ENCODE measurements at places on chromosomes 12 and 14.

DNA sequence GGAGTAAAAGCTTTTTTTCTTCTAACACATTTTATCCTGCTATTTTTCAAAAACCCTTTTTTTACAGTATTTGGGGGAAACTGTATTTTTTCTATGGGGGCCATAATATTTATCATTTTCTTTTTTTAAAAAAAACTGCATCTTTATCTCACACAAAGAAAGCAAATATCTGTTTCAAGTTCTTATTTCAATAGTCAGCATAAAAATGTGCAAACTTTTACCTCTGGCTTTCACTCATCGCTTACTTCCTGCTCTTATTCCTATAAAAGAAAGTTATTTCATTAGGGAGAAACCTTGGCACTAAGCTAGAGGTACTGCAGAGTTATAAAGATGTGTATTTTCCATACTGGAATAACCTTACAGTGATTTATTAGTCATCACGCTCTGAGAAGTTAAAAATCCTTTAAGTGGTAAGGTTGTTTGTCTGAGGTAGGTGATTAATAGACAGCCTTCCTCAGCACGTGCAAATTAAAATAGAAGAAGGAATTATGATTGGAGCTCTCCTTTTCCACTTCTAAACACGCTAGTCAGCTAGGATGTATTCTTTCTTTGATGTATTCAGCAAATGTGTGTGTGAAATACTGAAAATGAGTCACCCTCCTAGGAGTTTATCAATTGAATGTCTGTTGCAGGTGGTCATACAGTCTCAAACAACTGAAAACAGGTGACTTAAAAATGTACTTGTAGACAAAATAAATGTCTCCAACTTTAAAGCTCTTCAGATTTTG lies 461.0 kb downstream of the GXYLT1 start:
- DNase-seq: no peak

DNA sequence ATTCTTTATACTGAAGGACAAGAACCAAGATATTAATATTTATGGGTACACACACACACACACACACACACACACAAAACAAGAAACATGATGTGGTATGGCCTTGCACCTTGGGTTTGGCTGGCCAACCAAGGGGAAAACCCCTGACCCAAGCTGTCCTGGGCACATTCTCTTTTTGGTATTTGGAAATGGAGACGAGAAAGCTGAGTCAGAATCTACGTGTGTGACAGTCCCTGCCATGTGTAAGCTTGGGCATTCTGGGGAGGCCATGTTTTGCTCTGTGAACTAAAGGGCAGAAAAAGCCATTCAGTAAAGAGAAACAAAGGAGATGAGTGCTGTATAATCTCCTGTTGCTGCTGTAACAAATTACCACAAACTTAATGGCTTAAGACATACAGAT lies 35.6 kb downstream of the PTGER2 start:
- no peak for DNase-seq

DNA sequence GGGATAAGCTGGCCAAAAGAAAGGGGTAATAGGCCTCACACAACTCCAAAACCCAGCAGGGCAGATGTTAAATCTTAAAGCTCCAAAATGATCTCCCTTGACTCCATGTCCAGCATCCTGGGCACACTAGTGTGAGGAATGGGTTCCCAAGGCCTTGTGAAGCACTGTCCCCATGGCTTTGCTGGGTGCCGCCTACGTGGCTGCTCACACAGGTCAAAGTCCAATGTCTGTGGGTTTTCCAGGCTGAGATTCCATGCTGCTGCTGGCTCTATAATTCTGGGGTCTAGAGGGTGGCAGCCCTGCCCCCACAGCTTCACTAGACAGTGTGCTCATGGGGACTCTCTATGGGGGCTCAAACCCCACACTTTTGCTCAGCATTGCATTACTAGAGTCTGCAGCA lies 145.3 kb upstream of the GRIN2B start:
- no peak for DNase-seq

- DNase-seq: no peak
Observed at GRCh38 chr12:44019118-44019517, 183.2 kb downstream of the TMEM117 start.

DNA sequence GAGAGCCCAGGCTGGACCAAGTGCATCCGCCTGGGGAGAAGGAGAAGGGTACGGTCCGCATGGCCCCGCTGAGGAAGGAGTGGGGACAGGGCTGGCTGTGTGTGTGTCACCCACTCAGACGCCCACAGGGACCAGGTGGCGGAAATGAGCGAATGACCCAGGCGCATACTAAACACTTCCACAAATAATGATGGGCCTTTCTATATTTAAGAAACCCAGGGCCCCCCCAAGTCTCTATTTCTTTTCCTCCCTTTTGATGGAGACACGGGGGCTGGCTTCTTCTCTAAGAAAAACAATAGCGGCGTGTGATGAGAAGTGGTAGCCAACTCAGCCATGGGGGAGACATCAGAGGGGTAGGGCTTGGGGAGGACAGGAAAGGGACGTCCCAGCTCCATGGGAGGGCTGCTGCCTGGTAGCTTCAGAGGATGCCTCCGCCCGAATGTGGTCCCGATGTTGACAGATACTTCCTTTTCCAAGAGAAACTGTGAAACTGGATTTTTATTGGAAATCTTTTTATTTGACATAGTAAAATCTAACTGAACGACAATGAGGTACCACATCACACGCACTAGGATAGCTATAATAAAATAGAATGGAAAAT lies 6.3 kb upstream of the MAP1LC3B2 start:
- no peak for DNase-seq

- no peak for DNase-seq
Observed at GRCh38 chr12:130982565-130983225, 29.0 kb downstream of the ADGRD1 start.

DNA sequence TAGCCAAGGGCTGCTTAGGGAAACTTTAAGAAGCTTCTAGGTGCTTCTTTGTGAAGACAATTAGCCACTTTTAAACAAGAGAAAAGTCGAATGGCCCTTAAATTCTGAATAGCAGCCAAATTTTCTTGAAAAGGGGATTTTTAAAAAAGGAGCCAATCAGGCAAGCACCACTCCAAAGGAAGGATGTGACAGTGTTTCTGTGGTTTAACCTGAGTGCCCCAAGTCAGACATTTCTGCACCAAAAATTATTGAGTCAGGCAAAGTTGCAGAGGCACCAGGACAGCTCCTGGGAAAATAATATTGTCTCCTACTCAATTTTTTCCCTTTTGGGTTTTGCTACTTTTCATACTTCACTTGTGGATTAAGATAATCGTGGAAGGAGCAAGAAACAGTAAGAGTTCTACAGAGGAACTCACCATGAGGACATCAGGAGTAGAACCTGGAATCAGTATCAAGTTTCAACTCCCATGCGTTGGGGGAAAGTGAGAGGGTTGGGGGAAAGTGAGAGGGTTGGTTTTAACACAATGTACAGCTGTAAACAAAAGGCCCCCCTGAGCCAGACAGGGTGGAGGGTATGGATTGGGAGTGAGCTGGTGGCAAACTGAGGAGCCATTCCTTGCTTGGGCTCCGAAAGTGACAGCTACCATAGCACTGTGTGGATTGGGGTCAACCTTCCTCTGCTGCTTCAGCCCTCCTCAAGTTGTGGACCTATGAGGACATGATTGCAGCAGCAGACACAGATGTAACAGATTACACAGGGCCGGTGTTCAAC lies 90.8 kb downstream of the SLC38A1 start:
- DNase-seq: no peak

GRCh38 chr14:23115039-23115731 lies 3.9 kb downstream of the CEBPE start:
- DNase-seq: no peak

DNA sequence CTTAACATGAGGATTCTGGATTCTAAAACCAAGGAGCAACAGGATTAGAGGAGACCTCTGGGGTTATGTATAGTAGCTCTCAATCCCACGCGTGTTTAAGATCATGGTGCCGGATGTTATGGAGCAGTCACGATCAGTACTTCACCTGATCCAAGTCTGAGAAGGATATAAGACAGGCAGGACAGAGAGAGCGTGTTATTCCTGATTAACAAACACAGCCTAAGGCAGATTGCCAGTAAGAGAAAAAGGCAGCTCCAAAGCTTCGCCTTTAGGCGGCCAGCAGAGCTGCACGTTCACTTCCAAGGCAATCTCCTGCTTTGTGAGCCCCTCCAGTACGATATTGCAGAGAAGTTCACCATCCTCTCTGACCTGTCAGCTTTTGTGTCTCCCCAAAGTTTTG lies 5.5 kb downstream of the SETD3 start:
- DNase-seq: no peak

GRCh38 chr12:5840944-5841343 lies 104.1 kb downstream of the ANO2 start:
- DNase-seq: no peak

DNA sequence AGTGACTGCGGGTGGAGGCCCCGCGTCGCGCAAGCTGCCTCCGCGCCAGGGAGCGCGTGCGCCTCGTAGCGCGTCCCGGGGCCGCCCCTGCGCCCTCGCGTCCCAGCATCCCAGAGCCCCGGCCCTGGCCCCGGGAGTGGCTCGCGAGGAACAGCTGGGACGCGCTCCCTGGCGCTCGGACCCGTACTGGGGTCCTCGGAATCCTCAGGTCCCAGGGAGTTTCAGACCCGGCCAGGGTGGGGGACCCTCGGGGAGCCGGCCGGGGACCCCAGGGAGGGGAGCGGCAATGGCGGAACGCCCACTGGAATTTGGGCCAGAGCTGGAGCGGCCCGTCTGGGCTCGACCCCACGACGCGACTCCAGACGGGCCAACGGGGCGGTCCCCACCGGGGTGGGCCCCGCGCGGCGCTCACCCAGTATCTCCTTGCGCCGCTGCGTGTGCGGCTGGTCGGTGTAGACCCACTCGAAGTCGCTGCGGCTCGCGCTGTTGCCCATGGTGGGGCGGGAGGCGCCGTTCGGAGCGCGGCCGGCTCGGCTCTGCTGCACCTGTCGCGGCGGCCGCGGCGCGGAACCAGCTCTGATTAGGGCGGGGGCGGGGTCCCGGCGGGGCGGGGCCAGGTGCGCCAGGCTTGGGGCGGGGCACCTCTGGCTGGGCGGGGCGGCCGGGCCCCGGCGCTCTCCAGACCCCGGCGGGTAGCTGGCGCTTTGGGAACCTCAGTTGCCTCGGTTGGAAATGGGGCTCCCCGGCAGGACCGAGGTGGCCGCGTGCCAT lies at the start of gene DEGS2:
DEGS2 (minus strand) TSS at position 552 of the 771 bp plus-strand sequence; CDS start at position 494, 58 bp downstream.
- no peak for DNase-seq

GRCh38 chr14:61570549-61571290 lies 124.6 kb upstream of the HIF1A start:
- DNase-seq: no peak

DNA sequence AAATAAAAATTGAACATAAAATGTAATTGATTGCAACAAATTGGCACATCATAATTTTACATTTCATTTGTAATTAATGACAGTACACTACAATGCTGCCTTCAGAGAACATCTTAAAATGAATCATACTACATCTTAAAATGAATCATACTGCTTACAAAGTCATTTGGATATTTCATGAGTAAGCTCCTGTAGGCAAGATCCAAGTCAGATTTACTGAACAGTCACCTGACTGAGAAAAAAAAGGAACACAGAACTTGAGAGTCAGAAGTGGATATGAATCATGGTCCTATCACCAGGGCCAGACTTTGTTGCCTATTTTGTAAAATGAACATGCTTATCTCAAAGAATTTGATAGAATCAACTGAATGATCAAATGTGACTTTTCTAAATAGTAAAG lies 32.7 kb upstream of the FBLN5 start:
- no peak for DNase-seq

- no peak for DNase-seq
Observed at GRCh38 chr12:79415746-79416435, 274.9 kb downstream of the PAWR start.

DNA sequence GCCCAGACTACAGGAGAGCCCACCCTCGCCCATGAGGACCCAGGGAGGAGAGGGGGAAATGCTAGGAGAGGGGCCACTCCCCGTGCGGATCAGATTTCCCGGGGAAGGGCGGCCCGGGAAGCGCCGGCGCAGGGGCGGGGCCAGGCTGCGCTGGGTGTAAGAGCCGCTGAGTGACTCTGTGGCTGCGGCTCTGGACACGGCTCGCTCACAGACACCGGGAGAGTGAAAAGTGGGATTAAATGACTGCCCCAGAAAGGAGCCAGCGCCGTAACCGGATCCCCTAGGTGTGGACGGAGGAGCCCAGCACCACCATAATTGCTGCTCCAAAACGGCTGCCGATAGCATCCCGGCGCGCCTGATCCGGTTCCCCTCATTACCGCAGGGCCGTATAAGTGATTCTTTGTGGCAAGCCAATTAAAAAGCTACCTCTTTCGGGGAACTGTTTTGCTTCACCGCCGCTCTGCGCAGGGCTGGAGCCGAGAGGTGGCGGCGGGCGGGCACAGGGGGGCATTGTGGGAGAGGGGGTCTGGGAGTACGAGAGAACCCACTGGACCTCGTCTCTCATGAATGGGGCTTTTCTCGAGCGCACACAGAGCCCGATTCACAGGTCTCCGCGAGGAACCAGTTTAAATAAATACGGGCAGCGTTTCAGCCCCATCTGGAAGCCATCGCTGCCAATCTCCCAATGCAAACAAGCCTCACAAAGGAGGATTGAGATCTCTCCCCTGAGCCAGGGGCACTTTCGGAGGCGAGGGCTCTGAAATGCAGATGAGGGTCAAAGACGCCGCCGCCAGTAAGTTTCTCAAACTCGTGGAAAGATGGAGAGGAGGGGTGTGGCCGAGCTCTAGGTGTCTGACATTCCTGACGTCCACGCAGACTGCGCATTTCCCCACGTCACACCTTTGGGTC lies 2.5 kb downstream of the COL2A1 start:
- no peak for DNase-seq

DNA sequence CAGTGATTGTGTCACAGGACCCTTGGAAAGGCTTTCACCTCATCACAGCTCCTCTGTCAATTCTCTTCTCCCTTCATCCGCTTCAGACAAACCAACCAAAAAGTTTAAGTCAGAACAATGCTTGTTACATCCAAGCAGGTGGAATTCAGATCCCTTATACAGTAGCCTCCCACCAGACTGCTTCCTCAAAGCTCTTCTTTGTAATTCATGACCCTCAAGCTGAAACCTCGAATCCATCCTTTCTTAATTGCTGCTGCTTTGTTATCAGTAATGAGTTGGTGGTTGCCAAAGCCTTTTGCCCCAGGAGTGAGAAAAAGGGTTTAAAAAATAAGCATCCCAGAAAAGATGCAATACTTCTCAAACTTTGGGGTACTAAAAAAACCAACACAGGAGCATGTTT lies 9.5 kb downstream of the BEST3 start:
- DNase-seq: no peak

GRCh38 chr12:57554453-57554852 lies 4.6 kb downstream of the KIF5A start:
- DNase-seq: no peak

DNA sequence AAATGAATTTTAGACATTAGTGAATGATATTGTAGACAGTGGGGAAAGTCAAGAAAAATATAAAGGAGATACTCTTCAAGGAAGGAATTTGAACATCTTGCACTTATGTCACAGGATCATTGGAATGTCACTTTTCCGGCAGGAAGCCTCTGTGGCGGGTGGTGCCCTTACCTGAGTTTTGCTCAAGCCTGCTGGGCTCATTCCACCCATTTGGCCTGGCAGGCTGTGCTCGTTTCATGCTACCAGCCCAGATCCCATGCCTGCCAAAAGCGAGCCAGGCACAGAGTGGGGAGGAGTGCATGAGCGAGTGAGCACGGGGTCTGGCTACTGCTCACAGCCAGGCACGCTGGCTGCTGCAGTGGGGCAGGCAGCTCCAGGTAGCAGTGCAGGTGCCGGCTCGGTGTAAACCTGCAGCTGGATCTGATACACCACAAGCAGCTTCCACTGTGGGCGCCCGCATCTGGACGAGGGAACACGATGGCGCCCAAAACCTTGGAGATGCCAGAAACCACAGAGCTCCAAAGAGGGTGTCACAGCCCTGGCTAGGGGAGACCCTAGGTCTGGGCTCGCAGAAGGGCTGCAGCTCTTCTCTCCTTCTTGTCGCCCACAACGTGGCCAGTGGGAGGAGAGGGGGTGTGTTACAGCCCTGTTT lies 28.7 kb upstream of the YAF2 start:
- DNase-seq: no peak

All from activated T-helper 1 cell treated with anti-CD3 and anti-CD28 coated beads, Interleukin-12 subunit alpha, Interleukin-12 subunit beta, Interleukin-2, Interleukin-4 antibody, amounts not matched to agents 30 ng/mL and 10 ng/mL and 1 ng/mL, durations not matched to agents 14 hours and 24 hours and 36 hours (primary cell).